T-helper 17 cell (primary cell): ENCODE measurements at places on chromosomes 4 and X.
A peak's percentile ranks its signal among the peaks of the same experiment; 100 is the strongest.

DNA sequence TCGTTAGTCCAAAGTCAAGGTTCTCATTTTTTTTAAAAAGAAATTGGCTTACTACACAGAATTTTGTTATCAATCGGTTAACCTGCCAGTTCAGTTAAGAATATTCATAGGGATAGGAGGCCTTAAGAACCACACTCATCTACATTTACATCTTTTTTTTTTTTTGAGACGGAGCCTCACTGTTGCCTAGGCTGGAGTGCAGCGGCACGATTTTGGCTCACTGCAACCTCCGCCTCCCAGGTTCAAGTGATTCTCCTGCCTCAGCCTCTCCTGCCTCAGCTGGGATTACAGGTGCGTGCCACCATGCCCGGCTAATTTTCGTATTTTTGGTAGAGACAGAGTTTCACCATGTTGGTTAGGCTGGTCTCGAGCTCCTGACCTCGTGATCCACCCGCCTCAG, 33.7 kb downstream of the ABCE1 start:
- no peak for DNase-seq

DNA sequence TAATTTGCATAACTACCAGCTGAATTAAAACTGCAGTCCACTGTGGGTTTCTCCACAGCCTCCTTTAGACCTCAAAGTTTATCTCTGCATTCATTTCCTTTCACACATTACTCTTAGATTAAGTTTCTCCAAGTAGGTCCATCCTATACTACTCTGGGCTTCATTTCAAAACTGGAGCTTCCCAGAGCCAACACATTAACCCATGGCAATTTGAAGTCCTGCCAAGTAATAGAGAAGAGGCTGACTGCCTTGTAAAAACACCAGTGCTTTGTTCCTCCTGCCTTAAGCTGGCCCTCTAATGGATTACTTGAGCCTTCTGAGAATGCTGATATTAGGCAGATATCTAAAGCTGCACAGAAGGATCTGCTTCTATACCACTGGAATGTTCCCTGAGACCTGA, 997.2 kb upstream of the SLIT2 start:
- no peak for DNase-seq

DNA sequence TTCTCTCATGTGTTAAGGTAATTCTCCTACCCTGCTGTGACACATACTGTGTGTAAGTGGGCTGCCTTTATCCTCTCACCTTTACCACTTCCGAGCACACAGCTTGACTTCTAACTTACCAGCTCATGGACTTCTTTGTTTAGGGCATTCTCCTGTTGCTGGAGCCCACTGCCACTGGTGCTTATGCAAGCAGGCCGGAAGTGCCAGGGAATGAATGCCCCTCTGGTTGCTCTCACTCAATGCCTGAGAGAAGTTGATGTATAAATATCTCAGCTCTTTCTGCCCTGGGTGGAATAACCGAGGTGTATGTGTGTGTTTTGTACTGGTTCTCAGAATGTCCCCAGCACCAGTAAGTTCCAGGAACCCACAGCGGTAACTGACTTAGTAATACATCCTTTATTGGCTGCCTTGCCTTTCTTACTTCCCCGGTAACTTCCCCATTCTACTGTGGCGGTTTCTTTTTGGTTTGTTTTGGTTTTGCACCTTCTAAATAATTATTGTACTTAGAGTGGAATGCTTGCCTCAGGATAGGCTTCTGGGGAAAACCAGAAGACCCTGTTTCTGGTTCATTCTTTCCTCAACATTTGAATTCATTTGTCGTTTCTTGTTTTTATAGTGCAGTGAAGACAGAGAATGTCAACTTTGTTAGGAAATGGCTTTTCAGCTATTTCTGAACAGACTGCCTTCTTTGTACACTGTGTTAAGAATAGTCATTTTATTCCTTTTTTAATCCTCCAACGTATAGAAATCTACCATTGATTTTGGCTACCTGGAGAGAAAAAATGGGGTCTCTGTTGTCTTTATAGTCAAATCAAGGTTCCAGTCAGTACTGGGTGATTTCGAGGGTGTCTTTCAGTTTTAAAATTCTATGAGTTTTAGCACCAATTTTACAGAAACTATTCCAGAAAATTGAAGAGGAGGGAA, 45.4 kb downstream of the CXorf58 start:
- peak; percentile 7 for DNase-seq

- no peak for DNase-seq
Observed at GRCh38 chrX:148611993-148612392, 111.6 kb downstream of the AFF2 start.

DNA sequence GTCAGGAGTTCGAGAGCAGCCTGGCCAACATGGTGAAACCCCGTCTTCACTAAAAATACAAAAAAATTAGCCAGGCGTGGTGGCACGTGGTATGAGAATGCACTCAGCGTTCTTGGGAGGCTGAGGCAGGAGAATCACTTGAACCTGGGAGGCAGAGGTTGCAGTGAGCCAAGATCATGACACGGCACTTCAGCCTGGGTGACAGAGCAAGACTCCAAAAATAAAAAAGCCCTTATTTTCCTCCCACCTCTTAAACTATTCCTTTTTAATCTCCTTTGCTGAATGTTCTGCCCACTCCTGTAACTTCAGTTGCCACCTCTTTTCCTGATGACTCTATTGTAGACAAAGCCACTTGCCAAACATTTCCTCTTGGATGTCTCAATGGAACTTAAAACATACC, 72.6 kb downstream of the TAF1 start:
- DNase-seq, result no peak

DNA sequence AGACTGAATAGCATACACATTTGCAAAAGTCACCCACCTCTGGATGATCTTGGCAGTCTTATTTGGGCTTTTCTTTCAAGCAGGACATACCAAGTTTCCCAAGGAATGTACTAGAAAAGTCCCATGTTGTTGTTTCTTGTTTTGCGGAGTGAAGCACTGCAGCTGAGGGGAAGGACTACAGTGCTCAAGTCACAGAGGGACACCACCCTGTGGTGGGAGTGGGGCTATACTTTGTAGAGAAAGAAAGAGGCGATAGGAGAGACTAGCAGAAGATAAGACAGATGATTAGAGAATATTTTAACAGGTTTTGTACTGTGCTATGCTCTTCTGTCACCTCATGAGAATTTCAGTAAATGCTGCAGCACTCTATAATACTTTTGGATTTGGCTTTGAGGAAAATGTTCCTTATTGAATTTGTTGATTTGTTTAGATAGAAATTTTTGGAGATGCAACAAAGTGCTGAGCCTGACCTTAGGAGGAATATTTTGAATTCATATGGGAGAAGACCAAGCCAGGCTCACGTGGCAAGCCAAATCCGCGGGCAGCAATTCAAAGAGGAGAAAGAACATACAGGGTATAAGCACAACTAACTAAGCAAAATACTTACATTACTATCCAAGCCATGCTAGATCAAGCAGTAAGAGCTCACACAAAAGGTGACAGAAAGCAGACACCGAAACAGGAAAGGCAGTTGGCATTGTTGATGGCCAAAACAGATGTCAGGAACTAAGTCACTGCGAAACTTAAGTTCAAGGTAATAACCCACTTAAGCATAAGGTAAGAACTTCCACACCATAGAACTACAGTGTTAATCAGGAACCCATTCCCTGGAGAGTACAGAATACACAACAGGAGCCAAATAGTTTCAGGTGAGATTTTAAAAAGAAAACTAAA, 280.3 kb upstream of the INTU start:
- no peak for DNase-seq

GRCh38 chr4:139210486-139210885, 33.5 kb upstream of the ELF2 start:
- no peak for DNase-seq

DNA sequence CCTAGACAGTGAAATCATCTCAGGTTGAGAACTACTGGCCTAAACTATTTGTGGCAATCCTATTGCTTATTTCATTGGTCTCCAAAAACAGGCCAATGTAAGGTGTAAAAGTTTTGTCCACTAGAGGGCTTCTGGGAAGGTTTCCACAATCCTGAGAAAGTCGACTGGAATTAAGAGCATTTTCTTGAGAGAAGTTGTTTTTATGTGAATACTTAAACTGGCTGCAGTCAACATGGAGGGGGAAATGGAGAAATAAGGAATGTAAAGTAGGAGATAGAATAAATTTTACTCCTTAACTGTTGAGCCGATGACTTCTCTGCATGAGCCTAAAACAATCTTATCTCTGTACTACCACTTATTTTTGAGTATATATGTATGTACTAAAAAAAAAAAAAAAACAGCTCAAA, 11.0 kb upstream of the EIF4E start:
- no peak for DNase-seq

- no peak for DNase-seq
Observed at GRCh38 chrX:72540318-72540717, 32.3 kb downstream of the HDAC8 start.
